Peyer's patch (tissue), 4 donors: ENCODE measurements at places on chromosomes 1 and 21. TPM values are rescaled to one million over a fixed set of nuclear protein-coding genes. Genes with fewer than 3 reads are reported as not detected.

The CRYZL1 gene
- 172 TPM for total RNA-seq

The C1orf122 gene
- total RNA-seq = 43.1 TPM

The SYT6 gene
- total RNA-seq = not detected

The HES5 gene
- 0.88 TPM for total RNA-seq

The PADI1 gene
- total RNA-seq = not detected

The PAQR6 gene
- total RNA-seq = 7.4 TPM

The C1orf226 gene
- total RNA-seq = 5.0 TPM

The NID1 gene
- total RNA-seq = 20.5 TPM

The MYCL gene
- total RNA-seq = 28.4 TPM

The CELA2B gene
- total RNA-seq = not detected

The CFAP141 gene
- not detected for total RNA-seq

The GBP7 gene
- total RNA-seq = not detected

The TMEM269 gene
- total RNA-seq = not detected

The TMEM125 gene
- 87.7 TPM for total RNA-seq

The RIMKLA gene
- total RNA-seq = 0.88 TPM

GRCh38 chr21:45590246-45590725, 48.0 kb upstream of the SLC19A1 start:
- DNase-seq = peak; percentile 65

DNA sequence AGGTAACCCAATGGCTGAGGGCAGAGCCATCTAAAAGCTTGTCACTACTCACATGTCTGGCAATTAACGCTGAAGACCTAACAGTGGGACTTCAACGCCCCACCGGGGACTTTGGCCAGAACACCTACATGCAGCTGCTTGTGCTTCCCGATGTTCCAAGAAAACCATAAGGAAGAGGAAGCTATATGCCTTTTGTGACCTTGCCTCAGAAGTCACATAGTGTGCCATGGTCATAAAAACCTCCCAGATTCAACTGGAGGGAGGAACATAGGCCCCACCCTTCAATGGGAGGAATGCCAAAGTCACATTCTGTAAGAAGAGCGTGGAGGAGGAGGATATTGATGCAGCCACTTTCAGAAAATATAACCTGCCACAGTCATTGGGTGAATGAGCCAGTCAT, 147.8 kb upstream of the MAGI3 start:
- DNase-seq = peak; percentile 90

DNA sequence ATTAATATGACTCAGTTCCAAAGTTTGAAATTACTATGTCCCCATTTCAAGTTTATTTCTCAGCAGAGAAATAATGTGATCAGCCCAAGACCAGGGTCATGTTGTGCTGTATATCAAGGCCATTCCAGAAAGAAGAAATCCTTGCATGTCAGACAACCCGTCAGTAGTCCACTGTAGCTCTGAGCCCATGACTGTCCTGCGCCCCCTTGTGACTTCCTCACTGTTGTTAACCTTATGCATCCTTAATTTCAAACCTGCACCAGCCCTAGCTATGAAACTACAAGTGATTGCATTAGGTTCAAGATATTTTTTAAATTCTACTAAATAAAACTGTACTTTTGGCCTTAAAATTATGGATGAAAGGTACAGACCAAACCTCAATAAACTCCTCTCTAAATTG, 133.0 kb downstream of the LRRC7 start:
- DNase-seq = no peak

- no peak for DNase-seq
Measured at GRCh38 chr1:115647507-115647906, 5.7 kb downstream of the VANGL1 start.

DNA sequence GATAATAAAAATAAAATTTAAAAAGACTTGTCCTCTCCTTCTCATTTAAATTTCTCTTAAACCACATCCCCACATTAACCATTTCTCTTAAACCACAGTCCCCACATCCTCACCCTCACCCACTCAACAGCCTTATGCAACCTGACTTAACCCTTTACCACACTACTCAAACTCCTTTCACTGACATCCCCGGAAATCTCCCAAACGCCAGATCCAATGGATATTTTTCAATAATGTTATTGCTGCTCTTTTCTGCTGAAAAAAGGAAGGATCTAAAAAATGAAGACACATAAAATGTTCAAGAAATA, 54.2 kb upstream of the EEIG2 start:
- no peak for DNase-seq

GRCh38 chr1:17265162-17265561, 16.3 kb downstream of the PADI3 start:
- DNase-seq = no peak

DNA sequence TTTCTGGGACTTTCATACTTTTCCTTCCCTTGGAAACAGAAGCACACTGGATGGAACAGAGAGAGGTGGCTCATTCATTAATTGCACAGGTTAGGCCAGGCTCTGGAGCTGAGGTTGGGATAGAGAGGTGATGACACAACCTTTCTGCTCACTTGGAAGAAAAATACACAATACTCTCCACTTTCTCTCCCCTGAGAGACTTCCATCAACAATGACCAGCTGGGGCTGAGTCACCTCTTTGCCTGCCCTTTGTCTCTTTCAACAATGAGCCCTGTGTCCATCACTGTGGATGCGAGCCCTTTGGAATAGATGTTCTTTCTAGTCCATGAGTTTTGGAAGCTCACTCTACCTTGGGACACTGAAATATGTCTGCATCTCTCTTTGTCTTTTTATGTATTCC, 43.1 kb downstream of the ATP2B4 start:
- DNase-seq = no peak

GRCh38 chr1:111392042-111392441, 35.5 kb downstream of the OVGP1 start:
- DNase-seq = no peak

DNA sequence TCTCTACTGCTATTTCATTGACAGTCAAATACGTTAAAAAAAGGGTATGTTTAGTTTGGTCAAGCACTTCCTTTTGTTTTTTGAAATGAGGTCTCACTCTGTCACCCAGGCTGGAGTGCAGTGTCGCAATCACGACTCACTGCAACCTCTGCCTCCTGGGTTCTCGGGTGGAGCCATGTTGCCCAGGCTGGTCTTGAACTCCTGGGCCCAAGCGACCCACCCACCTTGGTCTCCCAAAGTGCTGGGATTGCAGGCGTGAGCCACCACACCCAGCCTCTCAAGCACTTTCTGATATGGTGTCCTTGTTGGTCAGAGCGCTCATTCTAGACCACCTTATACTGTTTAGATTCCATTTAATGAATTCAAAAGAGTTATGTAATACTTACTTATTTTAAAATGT, 20.9 kb upstream of the RHBDL2 start:
- DNase-seq = no peak

- no peak for DNase-seq
Measured at GRCh38 chr1:36918604-36919003, 115.7 kb downstream of the GRIK3 start.

DNA sequence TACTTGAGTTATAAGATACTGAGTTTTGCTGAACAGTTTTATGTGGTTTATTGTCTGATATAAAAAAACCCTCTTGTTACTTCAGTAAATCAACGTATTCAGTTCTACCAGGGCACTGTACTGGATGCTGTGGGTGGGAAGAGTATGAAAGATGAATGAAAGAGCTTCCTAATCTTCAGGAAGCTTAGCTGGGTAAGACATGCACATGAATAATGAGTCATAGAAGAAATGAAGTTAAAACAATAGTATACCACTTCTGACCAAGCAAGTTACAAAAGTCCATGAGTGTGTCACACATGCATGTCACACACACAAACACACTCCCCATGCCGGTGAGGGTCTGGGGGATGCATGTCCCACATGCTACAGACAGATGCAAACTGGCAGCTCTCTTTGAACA, 105.9 kb downstream of the SIPA1L2 start:
- no peak for DNase-seq
